Cortex of kidney (tissue), 1 donor: ENCODE measurements at places on chromosomes 1 and 21.

- DNase-seq: no peak
These were observed 136.5 kb upstream of the POU3F1 start for GRCh38 chr1:38183096-38183495.

GRCh38 chr1:47918257-47918867 lies 78.8 kb downstream of the TRABD2B start:
- DNase-seq: no peak

DNA sequence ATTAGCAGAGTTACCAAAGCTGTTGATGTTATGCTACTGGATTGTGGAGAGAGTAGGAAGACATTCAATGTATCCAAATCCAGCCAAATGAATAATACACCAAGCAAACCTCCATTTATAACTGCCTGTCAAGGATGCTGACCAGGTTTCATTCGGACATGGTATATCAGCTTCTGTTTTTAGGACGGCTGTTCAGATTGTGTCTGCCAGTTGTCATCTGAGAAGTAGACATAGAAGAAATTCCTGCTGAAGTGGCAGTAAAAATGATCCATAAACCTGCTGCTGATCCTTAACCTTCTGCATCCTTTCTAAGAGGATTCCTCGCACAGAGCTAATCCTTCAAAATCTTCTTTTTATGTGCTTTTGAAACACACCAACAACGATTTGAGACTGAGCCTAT lies 663.6 kb upstream of the PLXNA2 start:
- no peak for DNase-seq

- DNase-seq: no peak
These were observed 593.1 kb upstream of the PLXNA2 start for GRCh38 chr1:208837242-208837641.

DNA sequence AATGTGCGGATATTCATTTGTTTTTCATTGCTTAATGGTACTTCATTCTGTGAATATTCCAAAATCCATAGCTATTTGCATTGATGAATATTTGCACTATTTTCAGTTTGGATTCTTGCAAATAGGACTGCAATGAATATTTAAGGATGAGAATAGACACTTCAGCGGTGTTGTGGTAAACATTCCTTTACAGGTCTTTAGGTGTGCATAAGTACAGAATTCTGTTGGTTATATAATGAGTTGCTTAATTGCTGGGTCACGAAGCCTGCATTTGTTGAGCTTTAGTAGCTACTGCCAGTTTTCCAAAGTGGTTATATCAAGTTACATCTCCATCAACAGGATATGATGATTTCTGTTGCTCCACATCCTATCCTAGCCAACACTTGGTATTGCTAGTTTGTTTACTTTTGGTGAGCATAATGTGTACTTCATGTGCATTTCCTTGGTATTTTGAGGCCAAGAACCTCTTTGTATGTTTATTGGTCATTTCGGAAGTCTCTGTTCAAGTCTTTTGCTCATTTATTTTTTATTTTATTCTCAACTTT lies 64.2 kb upstream of the CYYR1 start:
- DNase-seq: no peak

- no peak for DNase-seq
These were observed 23.8 kb upstream of the CSF1 start for GRCh38 chr1:109886827-109887226.
